ENCODE measurements at places on chromosomes 4 and X.

DNA sequence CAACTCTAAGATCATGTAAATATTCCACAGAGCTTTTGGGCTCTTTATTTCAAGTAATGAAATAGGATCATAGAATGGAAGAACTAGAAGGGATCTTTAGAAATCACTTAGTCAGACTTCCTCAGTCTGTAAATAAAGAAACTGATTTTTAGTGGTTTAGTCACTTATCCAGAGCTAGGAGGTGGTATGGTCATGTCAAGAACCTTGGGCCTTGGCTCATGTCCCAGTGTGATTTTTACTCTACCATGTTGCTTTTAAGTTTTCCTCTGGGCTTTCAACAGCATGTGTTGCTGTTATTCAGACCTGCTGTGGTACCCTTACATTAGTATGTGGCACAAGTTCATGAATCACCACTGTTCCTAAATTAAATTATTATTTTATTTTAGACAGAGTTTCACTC, 184.9 kb downstream of the FRAS1 start:
- no peak for DNase-seq

DNA sequence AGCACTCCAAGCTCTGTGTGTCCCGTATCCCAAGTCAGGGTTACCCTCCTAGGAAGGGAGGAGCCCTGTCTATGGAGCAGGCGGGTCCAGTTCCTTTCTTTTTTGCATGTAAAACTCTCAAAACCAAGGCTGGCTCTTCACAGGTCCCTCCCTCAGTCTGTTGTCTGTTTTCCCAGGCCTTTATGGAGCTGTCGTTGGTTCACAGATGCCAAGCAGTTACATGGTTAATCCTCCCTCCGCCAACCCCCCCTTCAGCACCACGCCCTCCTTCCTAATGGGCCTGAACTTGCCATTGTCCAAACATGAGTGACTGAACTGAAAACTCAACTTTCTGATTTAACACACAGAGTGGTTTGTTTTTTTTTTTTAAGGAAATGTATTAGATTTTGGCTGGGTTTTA, 148.3 kb downstream of the STOX2 start:
- DNase-seq = no peak

GRCh38 chrX:11164433-11164832, 53.3 kb downstream of the HCCS start:
- DNase-seq = no peak

DNA sequence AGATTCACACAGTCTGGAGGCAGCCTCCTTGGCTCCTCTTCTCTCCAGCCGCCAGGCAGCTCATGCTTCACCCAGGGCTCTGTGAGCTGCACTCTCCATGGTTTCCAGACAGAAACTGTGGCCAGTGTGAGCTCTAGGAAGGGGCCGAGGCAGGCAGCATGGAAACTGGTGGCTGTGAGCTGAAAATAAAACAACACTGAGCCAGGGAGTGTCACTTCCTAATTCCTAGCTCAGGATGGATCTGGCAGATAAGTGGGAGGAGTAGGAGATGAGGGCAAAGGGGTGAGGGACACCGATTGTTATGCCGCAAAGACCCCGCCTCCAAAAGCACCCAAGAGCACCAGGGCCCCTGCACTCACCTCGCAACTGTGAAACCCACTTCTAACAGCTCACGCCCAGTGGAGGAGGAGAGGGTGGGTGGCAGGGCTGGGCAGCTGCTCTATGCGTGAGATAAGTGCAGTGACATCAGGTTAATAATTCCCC, 69.8 kb downstream of the FHDC1 start:
- no peak for DNase-seq

GRCh38 chr4:81455897-81456296, 15.8 kb downstream of the RASGEF1B start:
- DNase-seq = no peak

DNA sequence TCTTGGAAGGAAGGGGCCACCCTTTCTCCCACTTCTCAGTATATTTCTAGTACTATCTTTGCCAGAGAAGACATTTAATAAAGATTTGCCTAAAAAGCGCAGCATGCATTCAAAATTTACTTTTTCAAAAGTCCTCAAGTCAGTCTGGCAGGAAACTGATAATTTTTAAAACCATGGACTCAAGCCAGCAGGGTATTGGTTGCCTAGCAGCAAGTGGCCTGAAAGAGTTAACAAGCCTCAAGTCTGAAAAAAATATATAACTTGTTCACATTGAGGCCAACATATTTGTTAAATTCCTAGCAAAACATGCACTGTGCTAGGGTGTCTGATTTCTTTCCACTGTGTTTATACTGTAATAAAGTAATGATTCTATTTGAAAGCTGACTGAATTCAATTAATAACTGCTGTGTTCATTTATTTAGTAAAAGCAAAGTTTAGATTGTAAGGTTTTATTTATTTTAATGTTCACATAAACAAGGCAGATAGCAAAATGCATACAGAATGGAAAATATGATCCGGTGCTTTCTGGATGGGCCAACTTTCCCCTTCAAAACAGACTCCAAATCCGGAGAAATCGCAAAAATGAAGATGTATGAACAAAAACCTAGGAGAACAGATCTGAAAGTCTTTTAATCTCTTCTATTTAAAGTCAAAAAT, 218.5 kb upstream of the FGF13 start:
- DNase-seq = no peak

DNA sequence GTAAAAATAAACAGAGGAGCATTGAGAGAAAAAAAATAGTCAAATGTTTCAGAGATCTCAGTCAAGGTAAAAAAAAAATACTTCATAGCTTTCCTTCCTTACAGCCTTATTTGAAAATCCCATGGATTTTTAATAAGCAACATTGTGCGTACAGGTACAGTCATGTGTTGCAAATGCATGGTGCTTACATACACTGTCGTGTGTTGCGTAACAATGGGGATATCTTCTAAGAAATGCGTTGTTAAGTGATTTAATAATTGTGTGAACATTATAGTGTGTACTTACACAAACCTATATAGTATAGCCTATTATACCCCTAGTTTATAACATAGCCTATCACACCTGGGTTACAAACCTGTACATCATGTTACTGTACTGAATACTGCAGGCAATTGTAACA, 172.0 kb downstream of the UGT8 start:
- DNase-seq = no peak

Data from stimulated activated CD4-positive, alpha-beta T cell treated with anti-CD3 and anti-CD28 coated beads, Interleukin-4, amount 100 ng/mL, for 24 hours (primary cell).